ENCODE measurements at places on chromosomes 16 and 17.

DNA sequence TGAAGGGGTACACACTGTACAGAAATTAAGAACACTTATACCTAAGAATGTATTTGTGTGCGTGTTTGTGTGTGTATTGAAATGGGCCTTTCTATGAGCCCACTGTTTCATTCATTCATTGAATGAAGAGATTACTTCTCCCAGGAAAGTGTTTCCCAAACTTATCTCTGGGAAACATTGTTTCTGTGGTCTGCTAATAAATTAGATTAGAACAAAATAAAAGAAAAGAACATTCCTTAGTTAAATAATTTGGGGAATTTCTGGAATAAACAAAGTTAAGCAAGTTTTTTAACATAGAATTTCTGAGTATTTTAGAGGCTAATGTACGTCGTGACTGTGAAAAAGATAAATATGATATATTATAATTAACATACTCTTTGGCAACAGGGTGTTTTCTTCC lies 402.4 kb upstream of the CDH11 start:
- DNase-seq, result no peak

- no peak for DNase-seq
Measured at GRCh38 chr16:81634380-81635062, 144.6 kb upstream of the PLCG2 start.

- no peak for DNase-seq
Measured at GRCh38 chr16:74771656-74772315, 2.8 kb downstream of the FA2H start.

DNA sequence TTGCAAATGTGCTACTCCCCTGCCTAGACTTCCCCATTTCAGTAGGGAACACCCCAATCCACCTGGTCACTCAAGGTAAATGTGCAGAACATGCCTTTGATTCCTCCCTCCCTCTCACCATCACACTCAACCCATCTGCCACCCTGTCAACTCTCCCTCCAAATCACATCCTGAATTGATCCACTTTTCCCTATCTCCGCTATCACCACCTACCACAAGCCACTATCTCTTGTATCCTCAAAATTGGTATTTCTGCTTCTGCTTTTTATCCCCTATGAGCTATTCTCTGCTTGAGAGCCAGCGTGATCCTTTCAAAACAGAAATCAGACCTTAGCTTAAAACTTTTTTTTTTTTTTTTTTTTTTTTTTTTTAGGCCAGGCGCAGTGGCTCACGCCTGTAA lies 5.4 kb upstream of the NOL11 start:
- DNase-seq, result no peak

GRCh38 chr17:36920032-36921005 lies 17.0 kb upstream of the LHX1 start:
- DNase-seq, result no peak
